Inflammatory macrophage (primary cell): ENCODE measurements at places on chromosomes 7 and 10.

- DNase-seq = no peak
Measured at GRCh38 chr7:91636728-91637127, 243.8 kb downstream of the MTERF1 start.

- DNase-seq = no peak
Measured at GRCh38 chr7:26657686-26658388, 206.6 kb downstream of the SKAP2 start.

GRCh38 chr7:68147614-68148238 lies 1151.1 kb downstream of the TYW1 start:
- DNase-seq = no peak

DNA sequence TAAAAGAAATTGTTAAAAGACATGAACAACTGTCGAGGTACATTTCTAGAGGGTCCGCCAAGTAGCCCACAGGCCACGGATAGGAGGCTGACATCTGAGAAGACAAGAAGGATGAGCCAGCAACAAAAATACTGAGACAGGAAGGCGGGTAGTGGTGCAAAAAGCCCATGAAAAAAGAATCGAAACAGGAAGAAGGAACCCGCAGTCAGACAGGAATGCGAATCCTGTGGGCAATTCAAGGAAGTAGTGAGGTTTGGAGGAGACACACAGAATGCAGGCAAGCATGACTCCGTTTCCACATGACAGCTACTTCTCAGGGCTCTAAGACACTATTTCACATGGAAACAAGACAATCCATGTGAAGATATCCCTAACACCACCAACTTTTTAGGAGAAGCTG lies 125.2 kb downstream of the DOCK4 start:
- DNase-seq = peak; percentile 94

- DNase-seq = no peak
Measured at GRCh38 chr10:71382757-71383156, 14.0 kb upstream of the CDH23 start.

- DNase-seq = no peak
Measured at GRCh38 chr7:88399036-88399435, 92.3 kb upstream of the STEAP4 start.

DNA sequence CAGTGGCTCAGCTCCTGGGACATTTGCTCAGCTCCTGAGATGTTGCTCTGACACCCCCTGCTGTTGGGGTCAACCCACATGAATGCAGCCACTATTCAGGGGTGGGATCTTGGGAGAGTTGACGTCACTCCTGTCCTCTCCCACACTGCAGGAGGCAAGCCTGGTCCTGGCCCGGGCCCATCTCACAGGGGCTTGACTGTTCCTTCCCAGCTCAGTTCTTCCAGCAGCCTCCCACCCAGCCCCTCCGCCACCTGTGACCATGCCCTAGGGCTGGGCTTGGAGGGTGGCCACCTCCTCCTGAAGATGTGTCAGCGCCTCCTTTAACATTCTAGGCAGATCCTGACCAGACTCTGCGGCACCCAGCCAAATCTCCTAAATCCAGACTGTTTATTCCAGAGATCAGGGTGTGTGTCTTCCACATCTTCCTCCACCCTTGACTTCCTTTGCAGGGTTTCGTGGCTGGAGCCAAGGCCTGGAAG lies 19.1 kb upstream of the OPALIN start:
- DNase-seq = no peak
